ENCODE measurements at places on chromosomes 5 and 9.

DNA sequence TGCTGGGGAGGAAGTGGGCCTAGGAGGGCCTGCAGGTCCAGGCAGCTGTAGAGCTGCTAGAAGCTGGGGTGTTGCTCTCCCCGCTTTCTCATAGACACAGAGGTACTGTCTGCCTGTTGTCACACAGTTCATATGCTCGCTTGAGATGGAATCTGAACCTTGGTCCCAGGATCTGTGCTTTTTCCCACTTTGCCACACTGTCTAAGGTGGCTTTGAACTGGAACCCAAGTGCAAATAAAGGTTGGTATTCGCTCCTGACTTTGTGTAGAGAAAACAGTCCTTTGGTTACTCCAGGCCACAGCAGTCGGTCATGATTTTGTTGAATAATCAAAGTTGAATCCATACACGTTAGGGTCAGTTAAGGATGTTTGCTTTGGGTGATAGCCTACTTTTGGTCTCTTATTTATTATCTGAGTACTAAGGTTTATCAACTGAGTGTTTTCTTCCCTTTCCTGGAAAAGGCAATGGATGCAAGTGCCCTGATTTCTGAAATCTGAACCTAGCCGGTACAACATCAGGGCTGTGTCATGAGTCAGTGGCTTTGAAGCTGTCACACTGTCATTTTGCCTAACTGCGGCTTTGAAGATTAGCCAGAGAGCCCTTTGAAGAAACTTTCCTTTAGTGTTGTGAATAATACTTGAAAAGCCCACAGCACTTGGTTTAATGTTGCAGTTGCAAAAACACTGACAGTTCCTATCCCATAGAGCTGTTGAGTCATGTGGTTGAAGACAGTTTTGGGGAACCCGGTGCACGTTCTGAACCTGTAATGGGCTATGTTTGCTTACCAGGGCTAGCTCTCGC, 41.3 kb downstream of the HABP4 start:
- H3K27ac ChIP-seq: peak overlapping the region; percentile 50
- DNase-seq: no peak
- H3K4me3 ChIP-seq: no peak overlapping the region
- H3K27me3 ChIP-seq: no peaks in the 10 kb centered on the region
- H3K36me3 ChIP-seq: peaks cover 70% of the 10 kb centered on the region
- H3K4me1 ChIP-seq: peaks cover 13% of the 10 kb centered on the region

- no peak overlapping the region for H3K4me3 ChIP-seq
- no peaks in the 10 kb centered on the region for H3K36me3 ChIP-seq
- no peak for DNase-seq
- H3K27me3 ChIP-seq: no peaks in the 10 kb centered on the region
- no peak overlapping the region for H3K27ac ChIP-seq
These were observed 221.2 kb upstream of the IRX4 start for GRCh38 chr5:2103940-2104339.

GRCh38 chr9:106897236-106897635, 34.3 kb downstream of the ZNF462 start:
- peaks cover 6% of the 10 kb centered on the region for H3K4me1 ChIP-seq
- no peak overlapping the region for H3K27ac ChIP-seq
- no peak for DNase-seq
- no peaks in the 10 kb centered on the region for H3K36me3 ChIP-seq

DNA sequence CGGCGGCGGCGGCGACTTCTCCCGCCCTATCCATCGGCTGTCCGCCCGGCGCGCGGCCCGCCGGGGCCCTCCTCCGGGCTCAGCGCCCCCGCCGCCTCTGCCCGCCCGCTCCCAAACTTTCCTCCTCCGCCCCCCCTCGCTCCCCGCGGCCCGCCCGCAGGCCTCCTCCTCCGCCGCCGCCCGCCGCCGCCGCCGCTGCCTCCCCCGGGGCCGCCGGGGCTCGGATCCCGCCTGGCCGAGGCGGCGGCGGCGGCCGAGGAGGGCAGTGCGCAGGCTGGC, 460 bp upstream of the PBX3 start:
- peaks cover 7% of the 10 kb centered on the region for H3K4me1 ChIP-seq
- no peaks in the 10 kb centered on the region for H3K27me3 ChIP-seq
- no peak overlapping the region for H3K4me3 ChIP-seq
- no peaks in the 10 kb centered on the region for H3K36me3 ChIP-seq

- no peaks in the 10 kb centered on the region for H3K36me3 ChIP-seq
- DNase-seq: no peak
- H3K4me1 ChIP-seq: no peaks in the 10 kb centered on the region
- H3K27me3 ChIP-seq: no peaks in the 10 kb centered on the region
- no peak within 1 kb of the TSS for H3K27ac ChIP-seq
These were observed at the start of gene S100Z for GRCh38 chr5:76849419-76850291. TSS of gene S100Z (plus strand) at chr5:76850014. CDS start at chr5:76875360, 25,346 bp downstream.

DNA sequence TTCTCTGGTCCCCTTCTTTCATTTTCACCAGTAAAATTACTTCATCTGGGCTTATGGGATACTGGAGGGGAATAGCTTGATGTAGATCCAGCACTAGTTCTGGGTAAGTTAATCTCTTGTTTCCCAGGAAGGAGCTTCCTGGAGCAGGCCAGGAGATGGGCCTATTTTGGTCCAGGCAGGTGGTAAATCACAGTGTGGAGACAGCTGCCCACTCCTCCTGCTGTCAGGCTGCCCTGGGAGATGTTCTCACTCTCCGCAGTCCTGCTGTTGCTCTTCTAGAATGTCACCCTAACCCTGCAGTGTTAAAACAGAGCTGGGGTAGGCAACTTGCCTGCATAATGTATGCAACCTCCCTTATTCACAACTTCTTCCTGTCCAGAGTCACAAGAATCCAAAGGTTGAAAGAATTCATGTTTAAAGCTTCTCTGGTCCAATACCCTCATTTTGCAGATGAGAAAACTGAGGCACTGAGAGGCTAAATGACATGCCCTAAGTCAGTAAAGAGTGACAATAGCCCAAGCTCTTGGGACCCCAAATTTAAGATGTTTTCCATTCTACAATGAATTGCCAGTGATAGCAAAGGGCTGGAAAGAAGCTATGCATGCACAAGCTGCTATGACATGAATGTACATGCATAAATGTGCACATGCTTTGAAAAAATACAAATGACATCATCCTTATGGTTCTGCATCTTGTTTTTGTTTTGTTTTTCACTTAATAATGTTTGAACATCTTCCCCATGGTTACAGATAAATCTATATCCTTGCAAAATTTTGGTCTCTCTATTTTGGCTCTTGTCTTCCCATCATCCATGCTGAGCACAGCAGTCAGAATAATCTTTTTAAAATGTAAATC, 71.8 kb upstream of the ADRA1B start:
- no peak for DNase-seq
- H3K27ac ChIP-seq: no peak overlapping the region
- no peaks in the 10 kb centered on the region for H3K36me3 ChIP-seq
- no peak overlapping the region for H3K4me3 ChIP-seq
- H3K27me3 ChIP-seq: no peaks in the 10 kb centered on the region

GRCh38 chr9:106350777-106351176, 512.2 kb upstream of the ZNF462 start:
- no peaks in the 10 kb centered on the region for H3K4me1 ChIP-seq
- no peak overlapping the region for H3K27ac ChIP-seq
- DNase-seq: no peak
- H3K27me3 ChIP-seq: no peaks in the 10 kb centered on the region
- H3K36me3 ChIP-seq: no peaks in the 10 kb centered on the region
- no peak overlapping the region for H3K4me3 ChIP-seq

GRCh38 chr9:18137815-18138214, 336.1 kb upstream of the ADAMTSL1 start:
- H3K4me1 ChIP-seq: no peaks in the 10 kb centered on the region
- DNase-seq: no peak
- no peak overlapping the region for H3K27ac ChIP-seq
- no peaks in the 10 kb centered on the region for H3K27me3 ChIP-seq
- H3K4me3 ChIP-seq: no peak overlapping the region

DNA sequence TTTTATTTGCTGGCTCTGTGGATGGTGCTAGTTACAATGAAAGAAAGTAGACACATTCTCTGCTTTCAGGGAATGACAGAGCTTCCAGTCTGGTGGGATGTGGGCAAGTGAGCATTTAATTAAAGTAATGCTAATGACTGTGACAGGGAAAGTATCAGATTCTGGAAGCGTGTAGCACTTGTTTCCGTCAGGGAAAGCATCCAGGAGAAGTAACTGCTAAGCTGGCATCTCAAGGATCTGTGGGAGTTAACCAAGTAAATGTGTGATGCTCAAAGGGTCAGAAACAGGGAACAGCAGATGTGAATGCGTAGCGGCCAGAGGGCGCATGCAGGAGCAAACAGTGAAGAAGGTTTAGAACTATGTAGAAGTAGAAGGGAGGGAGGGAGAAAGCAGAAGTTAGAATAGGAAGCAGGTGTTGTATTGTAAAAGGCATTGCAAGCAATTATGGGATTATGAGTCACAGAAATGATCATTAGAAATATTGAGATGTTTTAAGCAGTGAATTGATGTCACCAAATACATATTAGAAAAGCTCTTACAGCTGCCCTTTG, 12.2 kb downstream of the KLHL9 start:
- no peak overlapping the region for H3K27ac ChIP-seq
- no peaks in the 10 kb centered on the region for H3K4me1 ChIP-seq
- DNase-seq: no peak
- no peak overlapping the region for H3K4me3 ChIP-seq
- H3K27me3 ChIP-seq: no peaks in the 10 kb centered on the region
